ENCODE measurements at places on chromosomes 2 and 18.

DNA sequence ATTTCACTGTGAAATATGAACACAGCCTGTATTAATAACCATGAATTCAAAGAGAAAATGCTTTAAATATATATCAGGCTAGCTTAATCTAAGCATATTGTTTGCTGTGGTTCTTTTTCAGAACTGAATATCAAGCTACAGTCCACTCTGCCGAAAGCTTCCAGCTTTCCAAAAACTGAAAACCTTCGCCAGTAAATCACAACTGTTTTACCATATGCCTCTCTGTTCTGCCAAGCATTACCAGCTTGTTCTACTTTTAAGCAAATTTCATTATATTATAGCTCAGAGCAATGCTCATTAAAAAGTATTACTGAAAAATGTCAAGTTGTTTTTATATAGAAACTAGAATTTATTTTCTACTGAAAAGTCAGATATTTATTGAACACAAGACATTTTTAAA lies 277.4 kb downstream of the NRXN1 start:
- DNase-seq = no peak

DNA sequence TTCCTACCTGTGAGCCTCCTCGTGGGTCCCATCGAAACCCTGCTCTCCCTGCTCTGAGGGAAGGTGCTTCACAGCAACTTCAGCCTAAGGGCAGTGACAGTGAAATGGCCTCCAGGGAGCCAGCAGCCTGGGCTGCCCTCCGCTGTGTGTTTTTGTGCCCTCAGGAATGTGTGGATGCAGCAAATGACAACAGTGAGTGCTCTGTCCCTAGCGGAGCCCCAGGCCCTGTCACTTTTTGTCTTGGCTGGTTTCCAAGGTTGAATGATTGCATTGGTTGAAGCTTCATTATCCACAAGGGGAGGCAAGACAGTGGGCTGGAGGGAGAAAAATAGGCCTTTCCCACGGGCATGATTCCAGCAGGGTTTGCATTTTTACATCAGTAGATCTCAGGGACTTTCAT lies 42.9 kb downstream of the STON1 start:
- DNase-seq = no peak

DNA sequence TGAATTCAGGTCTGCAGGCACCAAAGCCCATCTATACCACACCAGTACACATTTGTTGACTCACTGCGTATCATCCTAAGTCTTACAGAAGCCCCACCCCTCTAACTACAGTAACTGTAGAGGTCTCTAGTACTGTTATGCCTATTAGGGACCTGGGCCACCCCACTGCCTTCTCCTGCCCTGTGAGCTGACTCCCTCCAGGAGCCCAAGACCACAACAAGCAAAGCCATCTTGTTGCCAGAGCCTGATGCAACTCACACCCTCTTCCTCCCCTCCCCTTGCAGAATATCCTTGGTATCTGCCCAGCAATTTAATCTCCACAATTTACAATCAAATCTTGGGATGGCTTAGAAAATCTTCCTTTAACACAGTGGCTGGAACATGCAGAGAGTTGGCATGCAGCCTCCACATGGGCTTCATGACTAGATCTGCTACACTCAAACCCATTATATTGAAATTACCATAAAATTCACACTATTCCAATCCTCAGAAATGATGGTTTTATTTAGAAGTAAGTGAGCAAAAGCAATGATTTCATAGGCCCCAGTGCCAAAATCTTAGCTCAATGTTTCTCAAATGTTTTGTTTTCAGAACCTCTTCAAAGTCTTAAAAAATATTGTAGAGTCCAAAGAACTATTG lies 17.7 kb upstream of the CYP1B1 start:
- DNase-seq = no peak

DNA sequence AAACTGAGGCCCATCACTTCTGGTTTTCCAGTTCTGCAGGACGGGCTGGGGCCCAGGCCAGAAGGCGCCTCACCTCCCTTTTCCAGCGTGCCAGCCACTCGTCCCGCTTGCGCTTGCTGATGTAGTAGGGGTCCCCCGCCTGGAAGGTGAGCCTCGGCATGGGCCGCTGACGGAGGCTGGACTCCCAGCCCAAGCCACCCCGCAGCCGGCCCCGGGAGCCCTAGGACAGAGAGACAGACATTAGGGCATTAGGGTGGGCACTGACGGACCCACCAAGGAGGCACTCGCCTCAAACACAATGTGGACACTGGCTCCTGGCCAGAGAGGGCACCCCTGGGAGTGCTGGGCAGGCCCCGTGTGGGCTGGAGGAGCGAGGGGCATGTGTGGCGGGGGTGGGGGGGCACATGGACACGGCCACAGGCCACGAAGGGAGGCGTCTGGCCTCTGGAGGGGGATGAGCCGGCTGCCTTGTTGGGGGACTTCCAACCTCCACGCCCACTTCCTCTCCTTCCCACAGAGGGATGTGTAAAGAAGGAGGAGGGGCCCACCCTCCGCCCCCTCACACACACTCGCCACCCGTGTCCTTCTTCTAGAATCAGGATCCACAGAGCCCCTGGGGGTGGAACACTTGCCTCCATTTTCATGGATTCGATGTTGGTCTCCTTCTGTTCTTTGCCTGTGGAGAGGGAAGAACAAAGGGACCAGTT lies 66.7 kb downstream of the DNMT3A start:
- no peak for DNase-seq

- DNase-seq = no peak
Observed at GRCh38 chr2:65742977-65743376, 310.6 kb upstream of the SPRED2 start.

- no peak for DNase-seq
Observed at GRCh38 chr2:126811101-126811500, 87.6 kb upstream of the TEX51 start.

GRCh38 chr18:32086881-32087280 lies 4.8 kb upstream of the RNF138 start:
- no peak for DNase-seq

DNA sequence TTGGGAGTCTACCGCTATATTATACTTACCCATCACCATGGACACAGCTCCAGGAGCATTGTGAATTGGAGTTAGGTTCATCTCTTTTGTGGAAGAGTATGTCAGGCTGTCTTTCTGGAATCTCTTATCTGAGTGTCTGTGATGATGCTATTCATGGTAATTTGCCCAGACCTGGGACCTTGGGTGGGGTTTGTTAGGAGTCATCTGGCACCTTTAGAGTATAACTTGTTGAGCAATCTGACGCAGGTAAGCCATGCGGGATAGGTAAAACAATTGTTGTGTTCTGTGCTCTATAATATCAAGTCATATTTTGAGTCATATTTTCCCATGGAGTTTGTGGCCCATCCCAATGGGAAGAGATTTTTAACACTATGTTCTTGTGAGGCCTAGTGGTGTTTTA lies 49.7 kb upstream of the MAPRE2 start:
- DNase-seq = no peak

- DNase-seq = peak; percentile 12
Observed at GRCh38 chr18:35673682-35674081, 92.1 kb downstream of the GALNT1 start.

GRCh38 chr18:9032519-9032918 lies 70.0 kb upstream of the NDUFV2 start:
- DNase-seq = no peak

Measured in NCI-H1417 (cell line).